ENCODE measurements at places on chromosomes 12 and 14.

- no peak for DNase-seq
Measured at GRCh38 chr12:116759783-116760621, 21.9 kb downstream of the RNFT2 start.

- no peak for DNase-seq
Measured at GRCh38 chr14:95895720-95896119, 19.1 kb downstream of the TUNAR start.

DNA sequence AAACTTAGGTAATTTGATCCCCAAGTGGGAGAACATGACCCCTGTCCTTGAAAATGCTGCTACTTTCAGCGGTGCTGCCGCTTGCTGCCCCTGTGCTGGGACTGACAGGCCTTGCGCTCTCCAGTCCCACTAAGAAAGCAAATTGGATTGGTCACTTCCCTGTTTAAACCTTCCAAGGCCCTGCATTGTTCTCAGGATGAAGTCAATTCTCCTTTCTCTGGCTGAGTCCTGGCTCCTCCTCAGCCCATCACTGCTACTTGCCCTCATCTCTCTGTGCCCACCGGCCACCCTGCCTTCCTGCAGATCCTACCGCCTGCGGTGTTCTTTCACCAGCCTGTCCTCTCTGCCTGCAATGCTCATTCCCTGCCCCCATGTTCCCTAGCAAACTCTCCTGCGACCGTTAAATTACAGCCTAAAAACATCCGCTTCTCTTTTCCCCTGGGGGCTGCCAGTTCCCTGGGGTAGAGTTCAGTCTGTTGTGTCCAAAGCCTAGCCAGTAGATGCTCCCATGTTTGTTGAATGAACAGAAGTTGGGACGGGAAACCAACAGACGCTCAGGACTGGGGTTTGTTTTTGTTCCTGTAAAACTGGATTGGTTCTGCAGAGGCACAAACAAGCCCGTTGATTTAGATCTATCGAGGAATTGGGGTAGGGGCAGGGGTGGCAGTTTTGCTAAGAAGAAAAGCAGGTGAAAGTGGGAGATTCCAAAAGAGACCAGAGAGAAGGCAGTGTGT lies 127.3 kb upstream of the HIF1A start:
- no peak for DNase-seq

DNA sequence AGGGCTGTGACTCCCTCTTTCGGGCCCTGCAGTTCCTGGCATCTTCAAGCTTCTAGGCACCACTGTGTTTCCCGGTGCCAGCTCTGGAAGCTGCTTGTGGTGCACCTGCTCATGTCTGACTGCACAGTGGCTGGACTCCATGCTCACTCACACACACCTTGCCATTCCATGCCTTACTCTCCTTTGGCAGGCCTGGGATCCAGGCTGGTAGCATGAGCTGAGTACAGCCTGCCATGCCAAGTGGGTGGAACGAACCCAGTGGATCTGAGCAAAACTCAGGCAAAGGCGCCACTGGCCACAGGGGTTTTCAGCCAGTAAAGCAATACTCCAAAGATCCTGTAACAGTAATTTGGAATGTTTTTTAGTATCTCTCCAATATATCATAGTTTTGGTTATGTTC lies 902.7 kb upstream of the USP15 start:
- no peak for DNase-seq

DNA sequence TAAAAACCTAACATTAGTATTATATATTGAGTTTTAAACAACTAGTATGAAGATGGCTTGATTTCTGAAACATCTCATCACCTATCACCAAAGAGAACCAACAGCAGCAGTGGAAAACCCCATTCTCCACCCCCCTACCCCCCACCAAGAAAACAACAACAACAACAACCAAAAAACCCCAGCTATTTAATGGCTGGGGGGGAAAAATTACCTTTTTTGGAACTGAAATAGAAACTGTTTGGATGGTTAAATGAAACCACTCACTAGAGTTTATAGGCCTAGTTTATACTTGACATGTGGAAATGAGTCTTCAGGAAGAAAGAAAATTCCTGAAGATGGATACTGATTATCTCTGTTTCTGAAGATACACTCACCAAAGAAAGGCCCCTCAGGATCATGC lies 30.3 kb downstream of the PPP2R5E start:
- DNase-seq: no peak

- no peak for DNase-seq
Measured at GRCh38 chr14:26261368-26262122, 336.3 kb downstream of the NOVA1 start.

- DNase-seq: no peak
Measured at GRCh38 chr12:47079468-47079980, at the start of the genes AMIGO2 and PCED1B. Gene AMIGO2 (minus strand): TSS chr12:47079959. CDS start chr12:47079002, 957 bp downstream. Gene PCED1B (plus strand): TSS chr12:47079621. CDS start chr12:47235064, 155,443 bp downstream.

DNA sequence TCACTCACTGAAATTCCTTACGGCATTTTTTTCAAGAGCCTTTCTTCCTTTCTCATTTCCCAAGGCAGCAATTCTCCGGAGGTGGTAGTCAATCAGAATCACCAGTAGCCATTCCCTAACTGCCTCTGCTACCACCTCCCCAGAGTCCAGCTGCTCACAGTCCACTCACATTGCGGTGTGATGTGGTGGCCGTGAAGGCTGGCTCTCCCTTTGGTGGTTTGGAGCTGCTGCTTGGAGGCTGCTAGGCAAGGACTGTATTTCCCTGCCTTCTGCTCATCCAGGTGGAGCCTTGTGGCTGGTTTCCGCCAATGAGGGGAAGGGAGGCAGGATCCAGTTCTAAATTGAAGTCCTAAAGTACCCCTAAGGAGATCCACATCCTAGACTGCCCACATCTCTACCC lies 222.0 kb downstream of the ANO2 start:
- no peak for DNase-seq

- no peak for DNase-seq
Measured at GRCh38 chr14:93926245-93926872, 785 bp upstream of the FAM181A start.

- DNase-seq: no peak
Measured at GRCh38 chr14:63231766-63232165, 27.5 kb downstream of the RHOJ start.

DNA sequence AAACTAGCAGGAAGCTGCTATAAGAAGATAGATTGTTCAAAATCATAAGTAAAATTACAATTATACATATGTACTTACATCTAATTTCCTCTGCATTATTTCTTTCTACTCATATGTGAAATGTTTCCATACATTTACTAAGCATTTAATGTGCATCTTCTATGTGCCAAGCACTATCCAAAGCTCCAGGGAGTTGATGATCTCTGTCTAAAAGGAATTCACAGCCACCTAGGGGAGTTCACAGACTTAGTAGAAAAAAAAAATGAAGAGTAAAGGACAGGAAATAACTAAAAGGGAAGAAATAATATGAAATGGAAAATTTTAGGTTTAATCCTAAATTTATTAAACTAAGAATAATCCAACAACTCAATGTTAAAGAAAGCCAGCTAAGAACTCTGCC lies 91.7 kb downstream of the EFCAB11 start:
- no peak for DNase-seq

DNA sequence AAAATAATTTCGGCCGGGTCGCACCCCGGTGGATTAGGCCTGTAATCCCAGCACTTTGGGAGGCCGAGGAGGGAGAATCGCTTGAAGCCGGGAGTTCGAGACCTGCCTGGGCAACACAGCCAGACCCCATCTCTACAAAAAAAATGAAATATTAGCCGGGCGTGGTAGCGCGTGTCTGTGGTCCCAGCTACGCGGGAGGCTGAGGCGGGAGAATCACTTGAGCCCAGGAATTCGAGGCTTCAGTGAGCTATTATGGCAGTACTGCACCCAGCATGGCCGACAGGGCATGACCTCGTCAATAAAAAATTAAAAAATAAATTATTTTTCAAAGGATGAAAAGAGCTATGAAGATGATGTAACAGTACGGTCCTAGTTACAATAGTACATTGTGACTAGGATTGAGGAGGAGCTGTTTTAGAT lies 523 bp downstream of the GTF2H3 start:
- no peak for DNase-seq

DNA sequence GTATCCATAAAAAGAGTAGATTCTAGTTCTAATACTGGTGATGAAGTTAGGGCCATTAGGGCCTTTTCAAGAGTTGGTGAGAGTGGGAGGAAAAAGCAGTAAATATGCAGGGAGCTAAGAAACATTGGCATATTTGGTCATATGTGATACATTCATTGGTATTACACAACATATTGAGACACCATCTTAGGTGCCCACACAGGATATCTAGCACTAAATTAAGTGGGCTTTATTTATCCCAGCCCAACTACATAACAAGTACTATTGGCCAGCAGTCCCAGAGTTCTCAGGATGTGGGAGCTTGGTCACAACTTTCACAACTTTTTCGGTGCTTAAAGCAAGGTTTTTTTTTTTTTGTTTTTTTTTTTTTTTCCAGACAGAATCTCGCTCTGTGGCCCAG lies 2.0 kb upstream of the ING4 start:
- DNase-seq: no peak

GRCh38 chr14:106879241-106879640 lies 1352.9 kb downstream of the TMEM121 start:
- no peak for DNase-seq

DNA sequence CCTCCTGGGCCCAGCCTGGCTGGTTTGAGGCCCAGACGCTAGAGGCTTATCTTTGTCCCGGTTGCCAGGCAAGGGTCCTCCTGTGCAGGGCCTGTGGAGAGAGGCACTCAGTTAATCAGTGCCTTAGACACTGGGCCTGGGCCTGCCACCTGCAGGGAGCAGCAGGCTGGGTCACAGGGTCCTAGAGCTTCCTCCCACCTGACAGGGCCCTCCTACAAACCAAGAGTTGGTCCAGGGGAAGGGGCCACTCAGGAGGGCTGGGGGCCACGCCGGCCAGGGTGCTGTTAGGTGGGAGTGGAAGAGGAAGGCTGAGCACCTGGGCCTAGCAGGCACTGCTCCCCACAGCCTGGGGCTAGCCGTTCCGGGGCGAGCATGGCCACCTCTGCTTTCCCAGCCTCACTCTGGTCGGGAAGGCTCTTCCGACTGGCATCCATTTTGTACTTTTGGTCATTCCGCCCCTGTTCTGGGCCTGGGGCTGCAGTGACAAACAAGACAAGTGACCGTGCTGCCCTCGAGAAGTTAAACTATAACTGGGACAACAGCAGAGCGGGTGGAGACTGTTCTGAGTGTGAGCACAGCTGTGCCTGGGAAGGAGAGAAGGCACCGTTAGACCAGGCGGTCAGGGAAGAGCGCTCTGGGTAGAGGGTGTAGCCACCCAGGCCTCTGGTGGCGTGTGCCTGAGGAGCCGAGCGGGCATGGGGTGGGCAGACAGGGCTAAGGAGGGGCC lies 27.2 kb downstream of the FBRSL1 start:
- DNase-seq: no peak

DNA sequence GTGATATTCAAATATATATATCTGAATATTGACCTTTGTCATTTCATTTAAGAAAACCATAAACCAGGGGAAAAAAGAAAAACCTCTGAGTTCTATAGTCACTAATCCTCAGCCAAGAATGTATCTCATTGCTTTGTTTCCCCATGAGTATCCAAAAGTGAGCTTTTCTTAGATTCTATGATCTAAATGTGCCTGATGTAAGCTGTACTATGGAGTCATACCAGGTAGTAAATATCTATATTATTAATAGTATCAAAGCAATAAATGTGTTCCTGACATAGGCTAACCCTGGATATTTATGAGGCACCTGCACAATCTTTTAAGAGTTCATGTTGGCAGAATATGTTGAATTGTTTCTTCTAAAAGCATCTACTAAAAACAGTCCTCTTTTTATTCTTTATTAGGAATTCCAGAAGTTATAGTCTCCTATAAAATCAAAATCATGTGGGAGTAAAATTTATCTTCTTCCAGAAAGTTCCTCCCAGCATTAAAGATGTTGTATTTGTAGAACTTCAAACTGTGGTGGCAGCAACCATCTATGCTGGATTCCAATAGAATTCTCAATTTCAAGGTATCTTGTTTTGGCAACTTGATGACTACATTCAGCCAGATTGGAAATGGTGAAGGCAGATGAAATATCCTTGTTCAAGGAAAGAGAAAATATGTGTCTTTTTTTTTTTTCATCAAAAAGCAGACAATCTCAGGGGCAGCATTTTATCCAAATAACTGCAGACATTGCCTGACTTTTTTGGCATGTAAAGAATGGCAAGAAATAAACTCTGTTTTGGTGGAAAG lies 139.7 kb upstream of the RASSF8 start:
- DNase-seq: no peak

- no peak for DNase-seq
Measured at GRCh38 chr12:47302111-47302671, 222.4 kb upstream of the AMIGO2 start.

GRCh38 chr12:125860672-125861288 lies 795.5 kb downstream of the AACS start:
- DNase-seq: no peak

GRCh38 chr14:35383569-35384454 lies 20.7 kb downstream of the NFKBIA start:
- no peak for DNase-seq

- DNase-seq: no peak
Measured at GRCh38 chr12:108305520-108305919, 33.6 kb downstream of the CMKLR1 start.

- DNase-seq: no peak
Measured at GRCh38 chr12:116609319-116610114, 50.3 kb downstream of the MAP1LC3B2 start.

DNA sequence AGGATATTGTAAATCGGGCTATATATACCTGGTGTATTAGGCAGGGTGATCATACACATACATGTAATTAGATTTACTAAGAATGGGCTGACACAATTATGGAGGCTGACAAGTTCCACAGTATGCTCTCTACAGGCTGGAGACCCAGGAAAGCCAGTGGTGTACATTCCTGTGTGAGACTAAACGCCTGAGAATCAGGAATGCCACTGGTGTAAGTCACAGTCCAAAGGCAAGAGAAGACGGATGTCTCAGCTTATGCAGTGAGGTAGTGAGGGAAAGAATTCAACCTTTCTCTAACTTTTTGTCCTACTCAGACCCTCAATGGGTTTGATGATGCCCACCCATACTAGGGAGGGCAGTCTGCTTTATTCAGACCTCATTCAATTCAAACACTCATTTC lies 57.1 kb downstream of the METTL25 start:
- DNase-seq: no peak

- DNase-seq: no peak
Measured at GRCh38 chr14:101134851-101135433, 231.4 kb upstream of the RTL1 start.

DNA sequence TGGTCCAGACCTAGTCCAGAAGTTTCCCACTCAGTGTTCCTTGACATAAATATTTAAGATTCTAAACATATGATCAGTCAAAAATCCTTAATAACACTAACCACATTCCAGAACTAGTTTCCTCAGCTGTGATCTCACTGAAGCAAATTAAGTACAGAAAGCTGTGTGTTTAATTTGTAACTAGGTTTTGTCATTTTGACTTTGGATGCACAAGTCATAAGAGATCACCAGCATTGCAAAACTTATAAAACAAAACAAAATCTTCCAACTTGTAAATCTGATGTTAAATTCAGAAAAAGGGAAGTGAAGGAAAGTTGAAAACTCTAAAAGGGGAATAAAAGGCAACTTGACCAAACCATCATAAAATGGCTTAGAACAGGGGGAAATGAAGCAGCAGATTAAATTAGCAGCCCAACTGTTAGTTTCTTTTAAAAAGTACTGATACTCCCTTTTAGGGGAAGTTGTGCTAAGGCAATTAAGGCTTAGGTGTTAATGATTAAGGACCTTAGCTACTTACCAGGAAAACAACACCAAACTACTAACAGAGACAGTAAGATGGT lies 56.6 kb downstream of the SH2B3 start:
- DNase-seq: no peak

GRCh38 chr12:77996670-77997069 lies 166.0 kb downstream of the NAV3 start:
- no peak for DNase-seq

- DNase-seq: no peak
Measured at GRCh38 chr12:122593910-122594309, 66.9 kb downstream of the KNTC1 start.
